AG08396 (cell line): ENCODE measurements at places on chromosomes 7 and 10.

- no peak for DNase-seq
Measured at GRCh38 chr10:11023009-11023953, 5.6 kb downstream of the CELF2 start.

- no peak for DNase-seq
Measured at GRCh38 chr7:1407892-1408291, 51.4 kb downstream of the MICALL2 start.

- DNase-seq = no peak
Measured at GRCh38 chr10:125061557-125062226, 98.7 kb downstream of the CTBP2 start.

DNA sequence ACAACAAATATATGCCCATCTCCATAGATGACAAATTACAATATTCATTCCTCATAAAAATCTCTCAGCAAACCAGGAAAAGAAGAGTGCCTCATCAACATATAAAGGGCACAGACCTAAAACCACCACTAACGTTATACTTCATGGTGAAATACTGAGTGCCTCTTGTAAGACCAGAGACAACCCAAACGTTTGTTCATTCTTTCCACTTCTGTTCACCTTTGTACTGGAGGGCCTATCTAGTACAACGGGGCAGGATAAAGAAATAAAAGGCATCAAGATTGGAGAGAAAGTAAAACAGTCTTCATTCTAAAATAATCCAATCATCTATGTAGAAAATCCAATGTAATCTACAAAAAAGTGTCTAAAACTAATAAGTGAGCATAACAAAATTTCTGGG, 79.1 kb downstream of the LARP4B start:
- no peak for DNase-seq

DNA sequence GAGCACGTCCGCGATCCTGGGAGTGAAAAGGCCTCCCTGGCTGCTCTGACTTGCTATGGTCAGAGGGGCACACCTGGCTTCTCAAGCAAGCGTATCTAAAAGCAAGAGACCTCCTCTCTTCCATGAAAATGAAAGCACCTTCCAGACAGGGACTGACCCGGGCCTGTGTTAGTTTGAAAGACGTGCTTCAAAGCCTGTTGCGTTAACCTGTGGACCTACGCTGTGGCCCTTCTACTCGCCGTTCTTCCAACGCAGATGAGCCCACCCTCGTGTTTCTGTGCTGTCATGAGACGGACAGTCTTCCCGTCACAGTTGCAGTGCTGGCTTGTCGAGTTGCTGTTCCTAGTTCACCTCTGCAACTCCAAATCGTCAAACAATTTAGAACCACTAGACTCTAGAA, 15.5 kb upstream of the GDI2 start:
- DNase-seq = no peak

DNA sequence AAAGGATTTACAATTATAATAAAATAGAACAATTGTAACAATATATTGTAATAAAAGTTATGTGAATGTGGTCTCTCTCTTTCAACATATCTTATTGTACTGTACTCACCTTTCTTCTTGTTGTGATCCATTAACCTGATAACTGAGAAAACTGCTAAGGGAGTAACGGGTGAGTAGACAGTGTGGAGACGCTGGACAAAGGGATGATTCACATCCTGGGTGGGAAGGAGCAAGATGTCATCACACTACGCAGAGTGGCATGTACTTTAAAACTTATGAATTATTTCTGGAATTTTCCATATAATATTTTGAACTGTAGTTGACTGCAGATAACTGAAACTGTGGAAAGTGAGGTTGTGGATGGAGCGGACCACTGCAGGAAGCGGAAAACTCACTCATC, 91.2 kb upstream of the PLPP4 start:
- no peak for DNase-seq

GRCh38 chr7:143027032-143027431, at the start of gene OR9A2:
Gene OR9A2, minus strand, starts transcription at chr7:143027132. Its CDS starts 0 bp downstream, at chr7:143027132.
- DNase-seq = no peak

DNA sequence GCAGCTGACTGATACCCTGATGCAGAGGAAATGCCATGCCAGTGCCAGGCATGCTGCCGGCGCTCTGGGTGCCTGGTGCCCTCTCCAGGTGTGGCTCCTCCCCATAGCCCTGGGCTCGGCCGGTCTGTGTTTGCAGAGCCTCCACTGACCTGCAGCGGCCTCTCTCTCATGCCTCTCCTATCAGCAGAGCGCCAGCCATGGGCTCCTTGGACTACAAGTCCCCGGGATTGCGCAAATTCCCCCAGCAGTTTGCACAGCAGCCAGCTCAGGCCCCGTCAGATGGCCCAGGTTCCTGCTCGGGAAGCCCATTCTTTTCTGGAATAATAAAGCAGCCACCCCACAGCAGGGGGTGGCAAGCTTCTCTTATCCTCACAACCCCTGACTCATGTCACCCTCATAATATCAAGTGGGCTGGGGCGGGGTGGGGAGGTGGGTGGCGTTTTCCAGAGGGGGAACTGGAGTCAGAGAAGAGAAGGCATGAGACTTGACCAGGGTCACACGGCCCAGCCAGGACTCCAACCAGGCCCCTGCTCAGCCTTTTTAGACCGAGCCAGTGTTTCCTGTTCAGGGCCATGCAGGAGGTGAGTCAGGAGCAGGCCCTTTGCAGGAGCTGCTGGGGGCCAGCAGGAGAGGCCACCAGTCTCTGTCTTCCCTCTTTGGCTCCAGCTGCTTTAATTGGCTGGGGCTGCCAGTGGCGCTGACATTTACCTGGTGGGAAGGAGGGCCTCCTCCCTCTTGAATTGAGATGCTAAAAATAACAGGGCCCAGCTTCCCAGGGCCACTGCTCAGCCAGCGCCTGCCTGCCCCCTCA, 58.6 kb downstream of the ZMIZ1 start:
- DNase-seq = peak; percentile 70

- no peak for DNase-seq
Measured at GRCh38 chr7:38453168-38453567, 178.0 kb downstream of the AMPH start.

- no peak for DNase-seq
Measured at GRCh38 chr7:22137026-22137425, 191.3 kb upstream of the CDCA7L start.

DNA sequence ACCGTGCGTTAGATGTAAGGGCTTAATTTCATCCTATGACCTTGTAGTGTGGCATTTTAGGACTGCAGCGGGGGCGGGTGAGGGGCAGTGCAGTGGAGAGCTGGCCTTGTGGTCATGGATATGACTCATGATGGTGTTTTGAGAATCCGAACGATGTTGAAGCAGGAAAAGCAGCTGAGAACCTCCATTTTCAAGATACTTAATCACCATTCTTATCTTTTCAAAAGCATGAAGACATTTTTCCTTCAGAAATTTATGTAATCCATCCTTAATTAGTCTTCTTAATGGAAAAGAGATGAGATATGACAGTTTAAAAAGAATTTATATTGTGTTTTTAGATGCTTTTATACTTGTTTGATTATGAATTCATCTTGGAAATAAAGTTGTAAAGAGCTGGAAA, 9.6 kb downstream of the ATP5F1C start:
- peak; percentile 85 for DNase-seq

DNA sequence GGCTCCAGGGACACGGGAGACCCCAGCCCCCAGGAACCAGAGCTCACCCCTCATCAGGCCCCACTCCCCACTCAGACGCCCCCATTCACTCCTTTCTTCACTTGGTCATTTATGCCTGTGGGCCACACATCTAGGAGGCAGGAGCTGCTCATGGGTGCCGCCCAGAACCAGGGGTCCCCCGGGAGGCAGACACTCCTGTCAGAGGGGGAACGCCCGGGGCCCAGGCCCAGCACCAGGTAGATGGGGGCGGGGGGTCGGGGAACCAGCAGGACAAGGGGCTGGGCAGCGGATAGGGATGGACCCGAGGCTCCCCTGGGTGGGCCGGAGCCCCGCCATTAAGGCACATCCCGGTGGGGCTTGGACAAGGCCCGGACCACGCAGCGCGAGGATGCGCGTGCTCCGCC, 11.8 kb downstream of the CALY start:
- DNase-seq = no peak

DNA sequence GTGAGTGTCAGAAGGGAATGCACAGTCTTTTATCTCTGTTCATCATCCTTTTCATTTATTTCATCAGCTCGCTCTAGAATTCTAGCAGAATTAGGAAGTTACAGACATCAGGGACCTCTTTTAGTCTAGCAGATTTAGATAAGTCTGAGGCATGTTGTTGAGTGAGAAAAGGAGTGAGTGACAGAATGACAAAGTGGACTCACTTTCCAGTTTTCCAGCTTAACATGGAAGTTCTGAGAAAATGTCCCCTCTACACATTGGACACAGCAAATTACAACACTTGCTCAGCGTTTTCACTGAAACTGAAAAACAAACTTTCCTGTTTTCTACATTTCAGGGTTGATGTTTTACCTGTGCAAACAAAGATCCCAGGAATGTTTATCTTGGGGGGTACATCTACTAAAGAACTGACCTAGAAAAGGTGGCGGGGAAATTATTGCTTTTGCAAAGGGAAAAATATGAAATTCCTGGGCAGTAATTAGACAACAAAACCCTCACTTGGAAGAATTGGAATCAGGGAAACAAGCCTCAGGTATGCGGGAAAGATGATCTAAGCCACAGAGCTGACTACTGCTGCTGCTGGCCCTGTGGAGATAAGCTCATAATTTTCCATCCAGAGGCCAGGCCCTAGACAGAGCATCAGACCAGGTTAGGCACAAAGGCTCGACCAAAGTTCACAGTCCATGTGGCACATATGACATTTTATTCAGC, 14.6 kb upstream of the CYP3A5 start:
- DNase-seq = no peak

DNA sequence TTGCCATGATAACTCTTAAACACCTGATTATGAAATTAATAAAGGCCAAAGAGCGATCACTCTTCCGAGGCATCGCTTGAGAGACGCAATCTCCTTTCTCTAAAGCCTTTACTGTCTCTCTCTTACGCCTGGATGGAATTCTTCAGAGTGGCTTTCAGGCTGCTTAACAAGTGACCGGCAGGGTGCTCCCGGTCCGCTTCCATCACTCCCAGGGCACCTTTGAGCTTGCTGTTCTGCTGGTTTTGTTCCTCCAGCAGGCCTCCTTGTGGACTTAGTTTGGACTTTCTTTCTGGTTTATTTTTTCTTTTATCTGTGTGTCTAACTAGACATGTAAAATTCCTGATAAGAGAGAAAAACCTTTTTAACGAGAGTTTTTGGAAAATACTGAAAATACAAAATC, 60.9 kb downstream of the MRPL32 start:
- DNase-seq = no peak

DNA sequence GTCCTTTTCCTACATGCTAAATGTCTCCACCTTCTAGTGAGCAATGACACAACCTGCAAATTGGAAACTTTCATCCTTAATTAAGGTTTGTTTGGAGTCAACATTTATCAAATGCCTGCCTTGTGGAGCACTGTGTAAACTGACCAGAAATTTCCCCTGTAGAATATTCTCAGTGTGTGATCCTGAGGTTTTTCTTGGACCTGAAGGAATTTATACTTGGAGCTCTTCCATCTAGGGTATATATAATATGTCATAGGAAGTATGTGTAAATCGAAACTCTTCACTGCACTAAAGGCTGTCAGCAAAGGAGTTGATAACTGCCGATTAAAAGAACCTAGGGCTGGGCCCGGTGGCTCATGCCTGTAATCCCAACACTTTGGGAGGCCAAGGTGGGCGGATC, 152.4 kb downstream of the NSUN6 start:
- DNase-seq = no peak

GRCh38 chr10:79149662-79150443, 81.1 kb downstream of the ZMIZ1 start:
- peak; percentile 83 for DNase-seq

DNA sequence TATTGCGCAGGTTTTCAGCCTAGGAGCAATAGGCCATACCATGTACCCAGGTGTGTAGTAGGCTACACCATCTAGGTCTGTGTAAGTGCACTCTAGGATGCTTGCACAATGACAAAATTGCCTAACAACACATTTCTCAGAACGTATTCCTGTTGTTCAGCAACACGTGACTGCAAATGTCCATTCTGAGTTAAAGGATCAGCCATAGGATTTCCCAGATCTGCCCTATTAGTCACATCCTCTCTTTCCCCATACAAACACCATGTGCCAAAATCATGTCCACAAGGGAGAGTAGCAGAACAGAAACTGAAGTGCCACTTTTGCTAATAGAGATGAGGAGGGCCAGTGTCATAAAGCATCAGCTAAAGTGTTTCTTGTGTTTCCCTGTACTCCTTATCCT, 42.6 kb upstream of the AMPH start:
- DNase-seq = peak; percentile 34

GRCh38 chr10:4062072-4062471, 277.1 kb upstream of the KLF6 start:
- DNase-seq = no peak

GRCh38 chr7:137885678-137886077, 38.9 kb upstream of the DGKI start:
- no peak for DNase-seq

DNA sequence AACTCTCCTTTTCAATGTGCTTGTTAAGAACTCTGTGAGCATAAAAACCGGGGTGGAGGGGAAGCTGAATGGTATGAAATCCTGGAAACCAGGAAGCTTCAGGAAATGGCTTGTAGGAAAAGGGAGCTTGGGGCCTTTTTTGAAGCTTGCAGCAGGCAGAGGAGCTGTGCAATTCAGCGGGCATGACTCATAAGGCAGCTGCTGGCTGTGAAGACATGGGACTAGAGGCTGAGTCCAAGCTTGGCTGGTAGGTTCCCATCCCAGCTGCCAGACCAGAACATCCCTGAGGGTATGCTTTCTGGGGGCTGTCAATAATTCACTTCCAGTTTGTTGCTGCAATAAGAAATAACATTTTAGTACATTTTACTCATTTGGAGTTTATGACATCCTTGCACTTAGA, 36.8 kb upstream of the CDC14C start:
- DNase-seq = no peak

- DNase-seq = peak; percentile 43
Measured at GRCh38 chr10:5589661-5590511, 65.1 kb downstream of the CALML3 start.

DNA sequence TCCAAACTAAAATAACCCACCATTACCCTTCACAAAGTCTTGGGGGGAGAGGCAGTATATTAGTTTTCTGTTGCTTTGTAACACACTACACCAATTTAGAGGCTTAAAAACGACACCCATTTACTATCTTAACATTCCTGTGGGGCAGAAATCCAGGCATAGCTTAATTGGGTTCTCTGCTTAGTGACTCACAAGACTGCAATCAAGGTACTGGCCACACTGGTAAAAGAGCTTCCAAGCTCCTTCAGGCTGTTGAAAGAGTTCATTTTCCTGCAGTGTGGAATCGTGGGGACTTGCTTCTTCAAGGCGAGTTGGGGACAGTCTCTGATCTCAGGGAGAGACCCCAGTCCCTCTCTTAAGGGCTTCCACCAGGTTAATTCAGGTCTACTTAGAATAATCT, 139.1 kb downstream of the XPNPEP1 start:
- no peak for DNase-seq

- DNase-seq = no peak
Measured at GRCh38 chr7:70634071-70634470, 497.9 kb upstream of the GALNT17 start.

GRCh38 chr10:71214641-71215559, 2.5 kb downstream of the UNC5B start:
- DNase-seq = no peak

GRCh38 chr7:153245809-153246208, 486.3 kb downstream of the ACTR3B start:
- no peak for DNase-seq

GRCh38 chr10:80504158-80504811, 33.4 kb upstream of the SH2D4B start:
- DNase-seq = no peak

GRCh38 chr10:48517911-48518811, 86.7 kb downstream of the ARHGAP22 start:
- DNase-seq = no peak
